ENCODE measurements at places on chromosomes 3 and 15.
A peak's percentile ranks its signal among the peaks of the same experiment; 100 is the strongest.

DNA sequence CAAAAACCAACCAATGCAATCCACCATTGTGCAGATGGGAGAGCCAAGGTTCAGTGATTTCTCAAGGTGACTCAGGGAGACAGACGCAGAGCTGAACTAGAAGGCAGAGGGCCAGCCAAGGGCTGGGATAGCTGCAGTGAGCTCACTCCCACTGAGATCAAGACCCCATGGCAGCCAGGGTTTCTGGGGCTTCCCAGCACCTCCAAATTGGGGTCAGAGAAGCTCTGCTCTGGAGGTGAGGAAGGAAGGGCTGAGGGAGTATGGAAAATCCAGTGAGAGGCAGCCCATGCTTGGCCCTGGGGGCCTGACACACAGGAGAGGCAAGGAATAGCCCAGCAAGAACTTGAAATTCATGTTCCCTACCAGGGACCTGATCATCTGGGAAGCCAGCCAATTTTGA lies 61.0 kb downstream of the ISG20 start:
- DNase-seq: no peak

DNA sequence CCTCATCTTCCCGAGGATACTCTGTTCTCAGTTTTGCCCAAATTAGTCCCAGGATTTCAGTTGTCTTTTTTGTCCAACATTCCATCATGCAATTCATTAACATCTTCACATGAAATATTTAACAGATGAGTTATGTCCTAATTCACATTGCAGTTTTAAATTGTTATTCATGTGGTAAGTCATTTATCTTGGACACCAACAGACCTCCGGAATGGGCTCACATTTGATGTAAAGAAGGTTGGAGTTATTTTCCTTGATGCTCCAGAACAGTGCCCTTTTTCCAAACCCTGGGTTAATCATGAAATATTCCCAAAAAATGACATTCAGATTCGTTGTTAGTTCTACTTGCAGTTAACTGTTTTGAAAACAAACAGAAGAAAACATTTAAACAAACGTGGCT lies 32.8 kb upstream of the LRTM1 start:
- no peak for DNase-seq

GRCh38 chr15:34644061-34644460 lies 60.6 kb upstream of the GOLGA8B start:
- no peak for DNase-seq

- no peak for DNase-seq
Observed at GRCh38 chr15:57784081-57784511, 77.6 kb downstream of the POLR2M start.

DNA sequence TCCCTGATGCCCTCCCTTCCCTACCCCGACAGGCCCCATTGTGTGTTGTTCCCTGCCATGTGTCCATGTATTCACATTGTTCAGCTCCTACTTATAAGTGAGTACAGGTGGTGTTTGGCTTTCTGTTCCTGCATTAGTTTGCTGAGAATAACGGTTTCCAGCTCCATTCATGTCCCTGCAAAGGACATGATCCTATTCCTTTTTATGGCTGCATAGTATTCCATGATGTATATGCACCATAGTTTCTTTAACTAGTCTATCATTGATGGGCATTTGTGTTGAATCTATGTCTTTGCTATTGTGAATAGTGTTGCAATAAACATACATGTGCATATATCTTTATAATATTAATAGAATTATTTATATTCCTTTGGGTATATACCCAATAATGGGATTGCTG lies 52.1 kb upstream of the TNFSF10 start:
- DNase-seq: no peak

DNA sequence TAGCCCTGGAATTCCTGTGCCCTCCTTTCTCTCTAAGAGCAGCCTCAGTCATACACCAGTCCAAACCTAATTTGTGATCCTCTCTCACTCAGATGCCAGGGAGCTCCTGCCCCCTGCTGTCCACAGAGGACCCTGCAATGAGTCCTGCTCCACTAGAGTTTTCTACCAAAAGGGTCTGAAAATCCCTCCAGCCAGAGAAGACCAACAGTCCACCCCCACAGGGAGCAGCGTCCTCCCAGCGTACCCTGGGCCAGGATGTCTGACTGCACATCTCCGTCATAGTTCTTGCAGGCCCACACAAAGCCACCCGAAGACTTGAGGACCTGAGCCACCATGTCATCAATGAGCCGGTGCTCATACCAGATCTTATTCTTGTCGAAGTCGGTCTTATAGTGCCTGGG lies 15.4 kb downstream of the IDH2 start:
- peak; percentile 70 for DNase-seq

- no peak for DNase-seq
Observed at GRCh38 chr3:17195192-17195611, 310.4 kb downstream of the PLCL2 start.

DNA sequence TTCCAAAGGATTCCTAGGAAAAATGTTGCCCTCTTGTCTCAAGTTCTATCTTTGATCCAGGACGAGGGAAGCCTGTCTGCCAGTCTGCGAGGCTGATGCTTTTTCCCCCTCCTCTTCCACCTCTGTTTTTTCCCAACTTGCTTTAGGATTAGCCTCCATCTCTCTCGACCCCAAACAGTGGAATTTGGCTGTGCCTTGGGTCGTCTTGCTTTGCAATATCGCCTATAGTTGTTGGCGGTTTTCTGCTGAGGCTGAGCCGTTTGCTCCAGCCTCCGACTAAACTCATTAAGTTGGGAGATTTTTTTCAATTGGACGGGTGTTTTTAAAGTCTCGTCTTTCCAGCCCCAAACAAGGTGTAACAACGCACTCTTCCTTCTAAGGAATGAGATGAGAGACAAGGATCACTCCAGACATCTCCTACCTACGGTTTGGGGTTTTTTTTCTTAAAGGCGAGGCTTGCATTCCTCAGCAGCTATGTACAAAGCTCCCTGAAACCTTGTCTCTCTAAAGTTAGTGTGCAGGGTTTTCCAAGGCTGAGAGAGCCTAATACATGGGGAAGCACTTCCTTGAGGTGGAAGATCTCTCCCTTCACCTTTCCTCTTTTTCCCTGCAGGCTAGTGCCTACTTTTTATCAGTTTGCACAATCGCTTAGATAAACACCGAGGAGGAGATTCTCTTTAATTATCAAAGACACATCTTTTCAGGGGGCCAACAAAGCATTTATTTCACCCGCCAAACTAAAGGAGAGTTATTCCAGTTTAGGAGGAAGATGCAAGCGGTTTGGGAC lies 4.8 kb upstream of the NR2F2 start:
- DNase-seq: no peak

GRCh38 chr15:73700041-73700842 lies 16.1 kb downstream of the CD276 start:
- DNase-seq: peak; percentile 89

GRCh38 chr3:24853685-24854490 lies 359.2 kb upstream of the THRB start:
- DNase-seq: no peak

- DNase-seq: no peak
Observed at GRCh38 chr3:172094621-172095557, 55.5 kb downstream of the FNDC3B start.

DNA sequence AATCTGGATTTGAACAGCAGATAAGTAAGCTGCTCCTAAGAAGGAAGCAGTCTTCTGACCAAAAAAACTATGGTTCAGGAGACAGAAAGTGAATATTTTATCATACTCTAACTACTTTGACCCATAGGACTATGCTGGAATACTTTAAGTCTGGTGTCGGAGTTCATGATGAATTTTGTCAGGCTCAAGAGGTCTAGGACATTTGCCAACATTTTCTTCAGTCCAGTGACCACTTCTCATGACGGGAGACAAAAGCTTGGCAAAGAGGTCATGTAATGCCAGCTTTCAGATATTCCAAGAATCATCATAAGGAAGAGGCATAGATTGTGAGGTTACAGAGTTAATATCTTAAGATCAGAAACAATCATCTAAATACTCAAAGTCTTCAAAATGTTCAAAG lies 20.5 kb upstream of the DCBLD2 start:
- no peak for DNase-seq

DNA sequence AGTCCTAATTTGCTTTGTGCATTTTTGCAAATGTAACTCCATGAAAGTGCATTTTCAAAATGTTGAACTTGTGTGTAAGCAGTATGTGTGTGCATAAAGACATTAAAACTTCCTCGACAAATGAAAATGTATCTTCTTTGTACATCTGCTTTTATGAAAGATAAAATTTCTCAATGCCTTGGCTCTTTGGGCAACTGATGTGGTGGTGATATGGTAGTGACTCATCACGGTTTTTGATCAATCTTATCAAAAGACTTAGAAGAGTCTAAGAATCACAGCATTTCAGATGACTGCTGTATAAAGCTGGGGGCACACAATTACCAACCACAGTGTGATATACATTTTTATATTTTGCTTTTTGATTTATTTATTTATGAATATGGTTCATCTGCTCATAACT lies 5.4 kb upstream of the MASP1 start:
- DNase-seq: no peak

- peak; percentile 98 for DNase-seq
Observed at GRCh38 chr15:64809649-64810496, 15.6 kb downstream of the PIF1 start.

DNA sequence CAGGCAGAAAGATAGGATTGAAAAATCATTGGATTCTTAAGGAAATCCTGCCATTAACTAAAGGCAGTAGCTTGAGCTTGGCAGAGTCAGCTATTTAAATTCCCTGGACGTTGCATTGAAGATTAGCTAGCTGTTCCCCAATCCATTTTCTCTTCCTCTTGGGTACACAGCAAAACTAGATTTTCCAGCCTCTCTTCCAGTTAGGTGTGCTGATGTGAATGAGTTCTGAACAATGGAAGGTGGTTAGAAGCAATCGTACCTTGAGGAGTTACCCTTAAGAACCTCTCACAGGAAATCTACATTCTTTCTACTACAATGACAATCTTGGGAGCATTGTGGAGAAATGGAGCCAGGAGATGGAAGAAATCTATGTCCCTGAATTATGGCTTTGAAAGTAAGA lies 383.2 kb upstream of the TBL1XR1 start:
- DNase-seq: no peak

DNA sequence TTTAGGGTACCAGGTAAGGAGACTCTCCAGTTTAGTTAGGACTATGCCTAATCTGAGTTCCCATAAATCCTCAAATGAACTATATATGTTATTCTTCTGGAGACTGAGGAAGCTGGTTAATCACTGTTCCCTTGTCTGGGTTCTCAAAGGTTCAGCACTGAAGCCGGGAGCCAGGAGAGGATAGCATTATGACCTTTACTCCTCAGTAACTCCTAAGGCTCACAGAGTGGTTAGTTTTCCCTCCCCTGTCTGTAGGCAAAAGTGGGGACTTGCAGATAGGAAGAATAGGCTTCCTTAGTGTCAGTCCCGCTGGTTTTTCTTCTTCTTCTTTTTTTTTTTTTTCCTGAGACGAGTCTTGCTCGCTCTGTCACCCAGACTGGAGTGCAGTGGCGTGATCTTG lies 50.4 kb downstream of the CRTC3 start:
- no peak for DNase-seq

DNA sequence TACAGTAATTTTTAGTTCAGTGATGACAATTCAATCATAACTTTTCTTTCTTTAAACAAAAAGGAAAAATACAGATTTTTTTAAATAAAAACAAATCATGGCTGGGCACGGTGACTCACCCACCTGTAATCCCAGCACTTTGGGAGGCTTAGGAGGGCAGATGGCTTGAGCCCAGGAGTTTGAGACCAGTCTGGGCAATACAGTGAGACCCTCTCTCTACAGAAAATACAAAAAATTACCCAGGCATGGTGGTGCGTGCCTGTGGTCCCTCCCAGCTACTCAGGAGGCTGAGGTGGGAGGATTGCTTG lies 25.6 kb upstream of the ATG7 start:
- DNase-seq: no peak

DNA sequence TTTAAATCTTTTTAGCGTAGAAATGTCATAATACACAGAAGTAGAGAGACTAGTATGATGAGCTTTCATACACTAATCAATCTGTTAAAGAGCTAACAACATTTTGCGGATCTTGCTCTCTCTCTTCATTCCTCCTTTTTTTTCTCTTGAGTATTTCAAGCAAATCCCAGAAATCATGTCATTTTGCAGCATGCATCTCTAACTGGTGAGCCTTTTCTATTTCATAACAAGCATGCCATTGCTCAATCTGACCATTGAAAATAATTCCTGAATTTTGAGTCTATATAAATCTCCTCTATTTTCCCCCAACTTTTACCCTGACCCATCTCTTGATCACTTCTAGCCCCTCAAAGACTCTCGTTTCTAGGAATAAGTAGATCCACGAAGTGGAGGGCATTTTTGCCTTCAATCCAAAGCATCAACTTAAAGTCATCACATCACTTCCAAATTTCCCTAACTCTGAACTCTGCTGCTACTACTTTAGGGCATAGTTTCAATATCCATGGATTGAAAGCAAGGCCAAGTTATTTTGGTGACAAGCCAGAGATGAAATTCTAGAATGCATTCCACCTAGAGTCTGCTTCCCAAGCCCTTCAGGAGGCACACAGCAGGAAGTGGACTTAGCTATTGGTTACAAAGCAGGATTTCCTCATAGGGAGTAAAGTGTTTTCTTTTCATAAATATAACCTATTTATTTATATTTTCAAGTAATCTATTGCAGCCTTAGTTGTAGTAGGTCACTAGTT lies 253.5 kb upstream of the ZPLD1 start:
- DNase-seq: no peak

- DNase-seq: no peak
Observed at GRCh38 chr3:14047027-14047426, 77.6 kb downstream of the CHCHD4 start.

DNA sequence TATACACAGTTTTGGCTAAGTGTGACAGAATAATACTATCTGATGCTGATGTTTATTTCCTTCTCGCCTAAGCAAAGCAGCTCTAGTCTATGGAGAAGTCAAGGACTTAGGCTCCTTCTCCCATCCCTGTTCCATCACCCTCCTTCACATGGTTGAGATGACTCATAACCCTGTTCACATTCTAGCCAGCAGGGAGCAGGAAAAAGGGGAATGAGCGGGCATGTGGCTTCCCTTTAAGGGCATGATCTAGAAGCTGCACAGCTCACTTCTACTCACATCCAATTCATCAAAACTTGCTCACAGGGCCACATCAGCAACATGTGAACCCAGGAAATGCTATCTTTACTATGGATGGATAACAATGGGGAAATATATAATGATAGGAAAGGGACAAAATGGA lies 40.9 kb downstream of the CBLB start:
- DNase-seq: no peak

GRCh38 chr3:197456261-197457091 lies 99.3 kb downstream of the BDH1 start:
- DNase-seq: peak; percentile 71

DNA sequence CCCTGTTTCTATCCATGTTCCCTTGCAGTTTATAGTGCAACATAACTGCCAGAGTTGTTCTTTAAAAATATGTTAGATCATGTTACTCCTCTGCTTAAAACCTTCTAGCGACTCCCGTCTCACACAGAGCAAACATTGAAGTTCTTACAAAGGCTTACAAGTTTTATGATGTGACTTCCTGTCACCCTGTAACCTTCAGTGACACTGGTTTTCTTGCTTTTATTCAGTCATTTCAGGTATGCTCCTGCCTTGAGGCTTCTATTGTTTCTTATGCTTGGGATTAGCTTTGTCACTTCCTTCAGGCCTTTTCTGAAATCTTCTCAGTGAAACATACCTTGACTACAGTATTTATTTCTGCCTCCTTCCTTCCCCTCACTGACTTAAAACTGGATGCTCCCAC lies 252.1 kb downstream of the DOCK3 start:
- DNase-seq: peak; percentile 47

Measured in HAP-1 (cell line).